ENCODE measurements at places on chromosomes 16 and 17. TPM values are rescaled to one million over a fixed set of nuclear protein-coding genes. Genes with fewer than 3 reads are reported as not detected.

Gene ESRP2
- 82.1 TPM for total RNA-seq

DNA sequence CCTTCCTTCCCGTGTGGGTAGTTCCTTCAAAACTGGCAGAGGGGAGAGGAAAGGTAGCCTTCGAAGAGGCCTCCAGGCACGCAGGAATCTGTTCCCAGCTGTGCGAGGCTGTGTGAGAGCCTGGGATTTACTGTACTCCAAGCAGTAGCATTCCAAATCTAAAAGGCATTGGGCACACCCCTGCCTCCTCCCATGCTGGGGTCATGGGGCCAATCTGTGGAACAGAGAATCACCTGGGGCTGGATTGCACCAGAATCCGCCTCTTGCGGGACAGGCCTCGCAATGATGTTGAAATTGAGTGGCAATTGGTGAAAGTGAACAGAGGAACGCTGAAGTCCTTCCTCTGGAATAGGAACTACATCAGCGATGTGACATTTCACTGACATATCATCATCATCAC lies 72.5 kb upstream of the IRX3 start:
- ATAC-seq, result peak; percentile 90

Gene CARD14
- 23.8 TPM for total RNA-seq

DNA sequence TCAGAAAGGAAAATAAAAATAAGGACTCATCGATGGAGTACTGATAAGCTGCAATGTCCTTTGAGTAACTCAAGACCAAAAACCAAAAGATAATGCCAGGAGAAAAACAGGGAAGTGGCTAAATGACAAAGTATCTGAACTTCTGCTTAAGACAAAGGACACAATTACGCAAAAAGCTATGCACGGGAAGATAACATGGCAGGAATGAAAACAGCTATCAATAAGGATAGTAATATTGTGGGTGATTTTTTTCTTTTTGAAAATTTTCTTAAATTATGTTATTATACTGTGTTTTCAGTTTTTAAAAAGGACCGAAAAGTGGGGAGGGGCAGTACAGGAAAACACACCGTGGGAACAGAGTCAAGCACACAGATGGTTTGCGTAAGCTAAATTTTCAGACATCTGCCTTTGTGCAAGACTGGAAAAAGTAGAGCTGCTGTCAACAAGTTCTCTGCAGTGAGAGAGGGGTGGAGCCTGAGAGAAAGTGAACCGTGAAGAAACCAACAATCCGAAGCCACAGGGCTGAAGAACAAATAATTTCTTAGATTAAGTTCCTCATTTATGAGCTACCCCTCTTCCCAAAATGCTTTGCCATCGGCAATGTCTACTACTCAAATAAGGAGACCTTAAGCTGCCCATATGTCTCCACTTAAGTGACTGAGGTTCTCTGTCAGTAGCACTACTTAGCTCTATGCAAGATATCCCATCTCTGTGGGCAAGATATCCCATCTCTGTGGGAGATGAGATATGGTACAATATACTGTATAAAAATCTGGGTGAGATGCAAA lies 99.9 kb upstream of the CORO6 start:
- peak; percentile 65 for ATAC-seq

DNA sequence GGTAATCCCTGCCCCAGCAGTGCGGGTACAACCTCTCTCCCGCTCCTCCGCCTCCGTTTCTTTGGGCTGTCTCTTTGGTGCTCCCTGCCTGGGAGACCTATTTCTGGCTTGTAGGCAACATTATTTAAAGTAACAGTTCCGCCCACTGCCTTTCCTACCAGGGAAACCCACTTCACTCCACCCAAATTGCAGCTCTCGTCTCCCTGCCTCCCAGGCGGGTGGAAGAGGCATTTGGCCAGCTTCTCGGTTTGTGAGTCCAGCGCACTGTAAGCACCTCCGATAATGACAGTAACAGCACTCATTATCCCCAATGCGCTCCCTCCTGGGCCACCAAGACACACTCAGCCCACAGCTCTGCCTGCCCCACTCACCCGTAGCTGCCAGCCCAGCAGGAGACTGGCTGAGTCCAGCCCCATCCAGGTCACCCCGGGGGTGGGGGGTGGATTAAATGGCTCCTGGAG lies 165.1 kb upstream of the CDC42EP4 start:
- ATAC-seq, result no peak

- peak; percentile 22 for ATAC-seq
These were observed 2.6 kb downstream of the RARA start for GRCh38 chr17:40311575-40311974.

Gene SLC6A2
- not detected for total RNA-seq

Gene GP1BA
- total RNA-seq, result not detected

DNA sequence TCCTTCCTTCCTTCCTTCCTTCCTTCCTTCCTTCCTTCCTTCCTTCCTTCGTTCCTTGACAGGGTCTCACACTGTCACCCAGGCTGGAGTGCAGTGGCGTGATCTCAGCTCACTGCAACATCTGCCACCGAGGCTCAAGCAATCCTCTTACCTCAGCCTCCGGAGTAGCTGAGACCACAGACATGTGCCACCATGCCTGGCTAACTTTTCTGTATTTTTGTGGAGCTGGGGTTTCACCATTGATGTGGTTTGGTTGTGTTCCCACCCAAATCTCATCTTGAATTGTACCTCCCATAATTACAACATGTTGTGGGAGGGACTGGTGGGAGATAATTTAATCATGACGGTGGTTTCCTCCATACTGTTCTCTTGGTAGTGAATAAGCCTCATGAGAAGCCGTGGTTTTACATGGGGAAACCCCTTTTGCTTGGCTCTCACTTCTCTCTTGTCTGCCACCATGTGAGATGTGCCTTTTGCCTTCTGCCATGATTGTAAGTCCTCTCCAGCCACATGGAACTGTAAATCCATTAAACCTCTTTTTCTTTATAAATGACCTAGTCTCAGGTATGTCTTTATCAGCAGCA lies 90.3 kb upstream of the MPHOSPH6 start:
- ATAC-seq, result no peak

GRCh38 chr17:15271741-15272140 lies 6.6 kb upstream of the PMP22 start:
- no peak for ATAC-seq

GRCh38 chr17:50256826-50257618 lies 17.2 kb upstream of the TMEM92 start:
- no peak for ATAC-seq

GRCh38 chr17:46273541-46274236 lies 21.2 kb upstream of the LRRC37A start:
- ATAC-seq, result no peak

GRCh38 chr16:89378947-89379771 lies 111.2 kb downstream of the ANKRD11 start:
- peak; percentile 72 for ATAC-seq

GRCh38 chr16:35414139-35414538 lies 1954.7 kb downstream of the TP53TG3F start:
- ATAC-seq, result no peak

Gene C16orf86
- total RNA-seq, result 0.84 TPM

DNA sequence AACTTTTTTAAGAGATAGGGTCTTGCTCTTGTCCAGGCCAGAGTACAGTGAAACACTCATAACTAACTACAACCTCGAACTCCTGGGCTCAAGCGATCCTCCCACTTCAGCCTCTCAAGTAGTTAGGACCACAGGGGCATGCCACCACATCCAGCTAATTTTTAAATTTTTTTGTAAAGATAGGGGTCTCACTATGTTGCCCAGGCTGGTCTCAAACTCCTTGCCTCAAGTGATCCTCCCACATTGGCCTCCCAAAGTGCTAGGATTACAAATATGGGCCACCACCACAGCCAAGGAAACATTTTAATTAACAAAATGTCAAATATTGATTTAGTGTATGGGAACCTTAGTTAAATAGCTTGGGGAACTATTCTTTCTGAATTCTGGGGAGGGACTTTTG lies 2.8 kb upstream of the DYNC1LI2 start:
- no peak for ATAC-seq

GRCh38 chr16:11264155-11264832 lies 4.8 kb downstream of the TNP2 start:
- no peak for ATAC-seq

GRCh38 chr17:8151641-8152111 lies 528 bp downstream of the PER1 start:
- peak; percentile 2 for ATAC-seq

Gene MPP2
- total RNA-seq, result 0.32 TPM

Gene GPS1
- 59.3 TPM for total RNA-seq

GRCh38 chr17:80833952-80834892 lies 157.4 kb upstream of the CHMP6 start:
- no peak for ATAC-seq

GRCh38 chr16:9072806-9073341 lies 18.6 kb upstream of the HAPSTR1 start:
- peak; percentile 66 for ATAC-seq

Gene MYADML2
- not detected for total RNA-seq

DNA sequence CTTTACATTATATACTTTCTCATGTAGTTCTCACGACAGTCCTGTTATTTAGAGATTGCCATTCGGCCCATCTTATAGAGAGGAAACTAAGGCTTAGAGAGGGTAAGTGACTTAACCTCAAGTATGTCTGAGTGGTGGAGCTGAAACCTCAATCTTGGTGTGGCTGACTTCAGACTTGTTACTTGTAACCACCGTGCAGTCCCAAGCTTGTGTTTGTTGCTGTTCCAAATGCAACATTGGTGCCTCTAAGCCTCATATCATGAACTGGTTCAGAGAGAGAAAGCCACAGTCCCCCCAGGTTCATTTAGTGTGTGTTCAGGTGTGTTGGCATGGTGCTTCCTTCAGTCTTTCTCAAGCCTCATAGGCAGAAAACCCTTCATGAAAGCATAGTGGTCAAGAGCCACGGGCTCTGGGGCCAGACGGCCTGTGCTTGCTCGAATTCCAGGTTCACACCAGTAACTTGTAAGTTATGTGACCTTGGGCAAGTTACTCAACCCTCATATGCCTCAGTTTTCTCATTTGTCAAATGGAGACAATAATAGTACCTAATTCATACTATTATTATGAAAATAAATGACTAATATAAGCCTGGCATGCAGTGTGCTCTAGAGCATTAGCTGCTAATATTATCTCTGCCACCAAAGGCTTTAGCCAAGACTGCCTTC lies 39.9 kb downstream of the CDH1 start:
- no peak for ATAC-seq

- ATAC-seq, result no peak
These were observed 16.8 kb upstream of the RBFOX1 start for GRCh38 chr16:7315813-7316212.
